B cell (primary cell): ENCODE measurements at places on chromosomes 1 and 21. TPM values are rescaled to one million over a fixed set of nuclear protein-coding genes. Genes with fewer than 3 reads are reported as not detected.

IFNGR2 gene
- 93.9 and 108 TPM in 2 replicates for total RNA-seq

LAPTM5 gene
- 1,351 and 1,384 TPM in 2 replicates for total RNA-seq

UBXN11 gene
- 81.4 and 83.8 TPM in 2 replicates for total RNA-seq

MROH7 gene
- not detected in 2 replicates for total RNA-seq

E2F2 gene
- 1.2 and 3.2 TPM in 2 replicates for total RNA-seq

LGR6 gene
- not detected in 2 replicates for total RNA-seq

CD58 gene
- total RNA-seq = 47.1 and 47.6 TPM in 2 replicates

DNA sequence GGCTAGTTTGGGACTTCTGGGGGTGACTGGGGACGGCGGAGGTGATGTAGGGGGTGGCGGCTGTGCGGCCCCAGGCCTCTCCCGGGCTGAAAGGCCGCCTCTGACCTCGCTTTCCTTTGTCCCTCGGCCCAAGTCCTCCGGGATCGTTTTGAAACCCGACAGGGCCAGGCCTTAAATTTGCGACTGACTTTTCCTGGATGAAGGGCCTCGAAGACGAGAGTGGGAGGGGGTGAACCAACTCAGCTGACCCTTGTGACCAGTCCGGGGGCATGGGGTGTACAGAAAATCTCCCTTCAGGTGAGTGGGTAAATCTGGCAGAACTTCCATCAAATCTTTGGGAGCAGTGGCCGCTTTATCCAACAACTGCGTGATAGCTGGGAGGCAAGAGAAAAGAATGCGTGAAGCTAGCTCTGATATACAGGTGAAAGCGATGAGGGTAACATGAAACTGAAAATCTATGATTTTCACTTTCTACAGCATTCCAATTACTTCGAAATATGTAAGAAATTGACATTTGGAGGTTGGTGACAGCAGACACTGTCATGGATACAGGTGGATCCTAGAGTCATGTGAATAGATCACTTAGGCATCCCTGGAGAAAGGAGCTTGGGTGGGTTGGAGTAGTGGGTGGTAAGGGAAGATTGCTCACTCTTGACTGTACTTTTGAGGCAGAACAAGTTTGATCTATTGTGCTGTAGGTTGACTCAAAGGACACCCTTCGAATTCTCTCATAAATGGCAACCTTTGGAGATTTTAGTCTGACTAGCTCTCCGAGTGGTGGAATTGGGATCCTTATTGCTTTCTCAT, 885 bp downstream of the AHCYL1 start:
- no peaks in the 10 kb centered on the region for H3K36me3 ChIP-seq
- H3K4me3 ChIP-seq = peak overlapping the region; percentile 80
- H3K4me1 ChIP-seq = peaks cover 29% of the 10 kb centered on the region
- DNase-seq = peak; percentile 31
- H3K27ac ChIP-seq = peak overlapping the region; percentile 72

- no peak overlapping the region for H3K4me3 ChIP-seq
- no peak overlapping the region for H3K27ac ChIP-seq
- DNase-seq = no peak
- H3K27me3 ChIP-seq = no peaks in the 10 kb centered on the region
Observed at GRCh38 chr1:162996261-162996660, 72.9 kb upstream of the RGS4 start.

GRCh38 chr1:160256396-160257046, 5.8 kb downstream of the DCAF8 start:
- H3K4me3 ChIP-seq = no peak overlapping the region
- no peak overlapping the region for H3K27ac ChIP-seq
- peaks cover 25% of the 10 kb centered on the region for H3K36me3 ChIP-seq
- H3K27me3 ChIP-seq = no peaks in the 10 kb centered on the region
- H3K4me1 ChIP-seq = peaks cover 14% of the 10 kb centered on the region

- peaks cover 17% of the 10 kb centered on the region for H3K4me1 ChIP-seq
- H3K36me3 ChIP-seq = no peaks in the 10 kb centered on the region
- H3K27ac ChIP-seq = no peak overlapping the region
- DNase-seq = peak; percentile 23
Observed at GRCh38 chr1:97849345-97850340, 71.2 kb downstream of the DPYD start.

DNA sequence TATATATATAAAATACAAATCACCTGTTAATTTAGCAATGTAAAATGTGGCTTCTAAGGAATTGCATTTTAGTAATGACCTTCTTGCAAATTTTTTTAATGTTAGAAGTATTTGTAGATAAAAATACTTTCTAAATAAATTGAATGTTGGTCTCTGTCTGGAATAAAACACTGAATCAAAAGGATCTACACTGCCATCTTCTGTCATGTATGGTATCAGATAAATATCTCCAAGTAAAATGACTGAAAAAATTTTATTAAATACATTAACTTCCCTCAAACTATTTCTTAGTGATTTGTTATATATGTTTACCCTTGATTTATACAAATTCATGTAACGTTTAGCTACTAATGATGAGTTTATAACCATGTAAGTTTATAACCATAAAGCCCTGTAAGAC, 2029.3 kb downstream of the MRPL39 start:
- no peaks in the 10 kb centered on the region for H3K36me3 ChIP-seq
- H3K4me1 ChIP-seq = no peaks in the 10 kb centered on the region
- H3K27me3 ChIP-seq = no peaks in the 10 kb centered on the region
- DNase-seq = no peak
- no peak overlapping the region for H3K4me3 ChIP-seq
- H3K27ac ChIP-seq = no peak overlapping the region

DNA sequence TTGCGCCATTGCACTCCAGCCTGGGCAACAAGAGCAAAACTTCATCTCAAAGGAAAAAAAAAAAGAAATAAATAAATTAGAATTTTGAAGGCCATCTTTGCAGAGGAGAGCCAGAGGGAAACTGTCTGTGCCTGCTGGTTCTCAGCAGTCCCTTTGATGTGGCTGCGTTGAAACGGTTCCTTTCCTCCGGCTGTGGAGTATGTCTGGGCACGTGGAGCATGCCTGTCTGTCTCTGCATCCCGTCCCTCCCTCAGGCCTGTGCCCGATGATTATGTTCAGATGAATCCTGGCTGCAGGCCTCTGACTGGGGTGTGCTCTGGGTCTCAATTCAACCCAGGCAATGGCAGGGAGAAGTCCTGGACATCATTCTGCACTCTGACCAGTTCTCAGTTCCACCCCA, 33.4 kb downstream of the KIAA1614 start:
- no peaks in the 10 kb centered on the region for H3K27me3 ChIP-seq
- H3K27ac ChIP-seq = no peak overlapping the region
- no peak for DNase-seq
- no peaks in the 10 kb centered on the region for H3K36me3 ChIP-seq
- H3K4me1 ChIP-seq = no peaks in the 10 kb centered on the region

- H3K36me3 ChIP-seq = peaks cover 42% of the 10 kb centered on the region
- H3K4me3 ChIP-seq = no peak overlapping the region
- no peak for DNase-seq
- H3K27ac ChIP-seq = no peak overlapping the region
- no peaks in the 10 kb centered on the region for H3K4me1 ChIP-seq
Observed at GRCh38 chr1:36135796-36136195, 10.8 kb upstream of the COL8A2 start.

GRCh38 chr1:172254521-172255222, 165.8 kb upstream of the C1orf105 start:
- H3K27ac ChIP-seq = no peak overlapping the region
- no peak overlapping the region for H3K4me3 ChIP-seq
- DNase-seq = no peak

DNA sequence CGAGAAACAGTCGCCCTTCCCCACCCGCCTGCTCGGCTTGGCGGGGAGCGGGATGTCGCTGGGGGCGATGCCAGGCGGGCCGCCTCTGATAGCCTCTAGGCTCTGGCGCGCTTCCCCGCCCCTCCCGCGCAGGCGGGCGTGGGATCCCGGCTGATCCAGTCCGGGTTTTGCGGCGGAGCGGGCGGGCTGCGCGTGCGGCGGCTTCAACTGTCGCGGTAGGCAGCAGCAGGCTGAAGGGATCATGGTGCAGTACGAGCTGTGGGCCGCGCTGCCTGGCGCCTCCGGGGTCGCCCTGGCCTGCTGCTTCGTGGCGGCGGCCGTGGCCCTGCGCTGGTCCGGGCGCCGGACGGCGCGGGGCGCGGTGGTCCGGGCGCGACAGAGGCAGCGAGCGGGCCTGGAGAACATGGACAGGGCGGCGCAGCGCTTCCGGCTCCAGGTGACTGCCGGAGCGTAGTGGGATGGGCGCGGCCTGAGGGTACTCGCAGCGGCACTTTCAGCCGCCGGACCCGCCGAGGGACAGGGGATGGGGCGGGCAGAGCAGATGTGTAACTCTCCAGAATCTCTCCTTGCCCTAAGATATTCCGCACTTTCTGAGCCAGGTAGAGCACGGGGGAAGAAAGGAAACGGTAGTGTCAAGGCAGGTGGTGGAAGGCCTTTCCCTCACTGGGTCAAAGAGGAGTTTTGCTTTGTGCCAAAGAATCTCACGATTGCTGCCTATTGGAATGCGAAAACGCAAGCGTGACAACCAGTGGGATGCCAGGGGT, at the start of gene FAAH:
FAAH (plus strand) TSS at position 210 of the 764 bp plus-strand sequence; CDS start at position 242, 32 bp downstream.
- peaks cover 10% of the 10 kb centered on the region for H3K27me3 ChIP-seq
- H3K4me1 ChIP-seq = peaks cover 9% of the 10 kb centered on the region
- H3K36me3 ChIP-seq = no peaks in the 10 kb centered on the region
- H3K4me3 ChIP-seq = peak within 1 kb of the TSS; percentile 44
- peak; percentile 58 for DNase-seq
- H3K27ac ChIP-seq = no peak within 1 kb of the TSS

- no peak overlapping the region for H3K27ac ChIP-seq
- DNase-seq = no peak
Observed at GRCh38 chr1:13469343-13469742, 44.5 kb downstream of the LRRC38 start.

DNA sequence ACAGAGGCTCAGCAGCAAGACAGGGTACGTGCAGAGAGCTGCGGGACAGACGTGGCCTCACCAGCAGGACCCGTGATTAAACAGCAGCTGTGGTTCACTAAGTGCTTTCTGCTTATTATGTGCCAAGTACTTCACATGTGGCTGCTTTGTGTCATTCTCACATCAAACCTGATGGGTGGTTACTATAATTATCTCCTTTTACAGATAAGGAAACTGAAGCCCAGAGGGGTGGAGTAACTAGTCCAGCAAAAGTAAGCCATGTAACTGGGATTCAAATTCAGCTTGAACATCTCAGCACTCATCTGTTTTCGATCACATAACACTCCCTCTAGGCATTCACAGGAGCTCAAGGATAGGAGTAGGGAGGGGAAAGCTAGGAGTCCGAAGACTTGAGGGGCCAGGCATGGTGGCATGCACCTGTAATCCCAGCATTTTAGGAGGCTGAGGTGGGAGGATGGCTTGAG, 50.8 kb upstream of the CLIC4 start:
- peak overlapping the region; percentile 71 for H3K27ac ChIP-seq
- DNase-seq = peak; percentile 32
- no peaks in the 10 kb centered on the region for H3K36me3 ChIP-seq

DNA sequence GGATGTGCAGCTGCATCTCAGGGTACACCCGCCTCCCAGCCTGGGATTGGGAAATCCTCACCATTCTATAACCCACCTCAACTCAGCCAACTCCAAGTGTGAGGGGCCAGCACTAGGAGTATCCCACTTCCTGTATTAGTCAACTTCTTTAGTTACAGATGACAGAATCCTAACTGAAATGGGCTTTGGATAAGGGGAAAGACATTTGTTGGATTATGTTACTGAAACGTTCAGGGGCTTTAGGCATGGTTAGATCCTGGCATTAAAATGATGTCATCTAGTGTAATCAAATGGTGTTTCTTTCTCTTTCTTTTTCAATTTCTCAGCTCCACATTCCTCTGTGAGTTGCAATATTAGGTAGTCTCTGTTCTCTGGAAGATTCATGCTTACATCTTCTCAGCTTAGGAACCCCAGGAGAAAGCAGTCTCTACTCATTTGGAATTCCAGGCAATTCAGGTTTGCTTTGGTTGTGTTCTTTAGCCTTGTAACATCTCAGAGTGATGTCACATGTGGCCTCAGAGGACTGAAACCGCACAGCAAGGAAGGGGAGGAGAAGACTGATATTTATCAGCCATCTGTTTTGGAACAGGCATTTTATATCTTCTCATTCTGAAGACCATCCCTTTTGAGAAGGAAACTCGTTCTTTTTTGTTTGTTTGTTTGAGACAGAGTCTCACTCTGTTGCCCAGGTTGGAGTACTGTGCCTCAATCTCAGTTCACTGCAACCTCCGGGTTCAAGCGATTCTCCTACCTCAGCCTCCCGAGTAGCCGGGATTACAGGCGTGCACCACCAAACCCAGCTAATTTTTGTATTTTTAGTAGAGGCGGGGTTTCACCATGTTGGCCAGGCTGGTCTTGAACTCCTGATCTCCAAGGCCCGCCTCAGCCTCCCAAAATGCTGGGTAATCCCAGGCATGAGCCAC, 18.9 kb upstream of the TMEM54 start:
- peaks cover 63% of the 10 kb centered on the region for H3K27me3 ChIP-seq
- H3K27ac ChIP-seq = no peak overlapping the region
- H3K4me3 ChIP-seq = no peak overlapping the region

- no peak overlapping the region for H3K4me3 ChIP-seq
- no peaks in the 10 kb centered on the region for H3K27me3 ChIP-seq
- peaks cover 44% of the 10 kb centered on the region for H3K36me3 ChIP-seq
- H3K4me1 ChIP-seq = no peaks in the 10 kb centered on the region
- no peak overlapping the region for H3K27ac ChIP-seq
Observed at GRCh38 chr1:108179018-108179417, 21.1 kb downstream of the SLC25A24 start.

DNA sequence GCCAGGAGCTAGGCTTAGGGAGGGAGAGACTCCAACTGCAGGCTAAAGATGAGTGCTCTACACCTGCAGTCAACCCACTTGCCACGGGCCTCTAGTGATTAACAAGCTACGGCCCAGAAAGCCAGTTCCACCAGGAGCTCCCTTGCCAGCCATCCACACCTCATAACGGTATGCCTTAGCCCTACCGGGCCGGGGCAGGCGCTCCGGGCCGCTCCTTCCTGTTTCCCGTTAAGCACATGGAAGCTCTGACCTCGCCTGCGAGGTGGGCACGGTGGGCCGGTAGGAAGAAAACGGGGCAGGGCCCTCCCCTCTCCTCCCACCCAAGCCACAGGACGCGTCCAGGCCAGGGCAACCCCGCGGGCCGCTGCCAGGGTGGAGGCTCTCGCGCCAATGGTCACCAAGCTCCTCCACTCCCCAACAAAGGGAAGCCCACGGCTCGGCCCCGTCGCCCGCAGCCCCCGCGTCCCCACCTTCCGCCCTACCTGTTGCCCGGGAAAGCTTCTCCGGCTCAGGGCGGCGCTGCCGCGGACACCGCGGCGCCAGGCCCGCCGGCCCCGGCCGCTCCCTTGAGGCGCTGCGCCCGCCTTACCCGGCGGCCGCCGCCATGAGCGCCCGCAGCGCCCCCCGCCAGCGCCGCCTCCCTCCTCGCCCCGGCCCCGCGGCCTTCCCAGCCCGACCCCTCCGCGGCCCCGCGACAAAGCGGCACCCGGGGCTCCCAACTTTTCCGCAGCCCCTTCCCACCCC, 627 bp downstream of the CERS2 start:
- no peaks in the 10 kb centered on the region for H3K27me3 ChIP-seq
- peak; percentile 68 for DNase-seq
- H3K36me3 ChIP-seq = no peaks in the 10 kb centered on the region
- H3K4me1 ChIP-seq = peaks cover 44% of the 10 kb centered on the region

DNA sequence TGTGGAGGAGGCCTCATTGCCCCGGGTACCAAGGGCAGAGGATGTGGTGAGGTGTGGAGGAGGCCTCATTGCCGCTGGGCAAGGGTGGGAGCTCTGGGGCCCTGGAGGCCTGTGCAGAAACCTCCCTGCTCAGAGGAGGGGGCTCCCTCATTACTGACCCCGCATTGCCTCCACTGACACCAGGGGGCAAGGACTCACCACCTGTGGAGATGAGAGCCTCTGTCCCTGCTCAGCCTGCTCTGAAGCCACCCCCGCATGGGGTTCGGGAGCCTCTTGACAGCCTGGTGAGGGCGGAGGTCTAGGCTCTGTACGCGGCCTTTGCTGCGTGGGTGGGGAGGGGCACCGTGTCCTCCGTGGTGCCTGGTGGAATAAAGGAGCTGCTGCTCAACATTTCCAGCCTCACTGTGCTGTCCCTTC, 95.0 kb upstream of the COL6A1 start:
- peak overlapping the region; percentile 34 for H3K27ac ChIP-seq
- H3K27me3 ChIP-seq = no peaks in the 10 kb centered on the region
- no peaks in the 10 kb centered on the region for H3K36me3 ChIP-seq
- peak; percentile 19 for DNase-seq
- H3K4me1 ChIP-seq = peaks cover 26% of the 10 kb centered on the region
